C1 segment of cervical spinal cord (tissue), 14 donors: ENCODE measurements at places on chromosomes 13 and 19.

DNA sequence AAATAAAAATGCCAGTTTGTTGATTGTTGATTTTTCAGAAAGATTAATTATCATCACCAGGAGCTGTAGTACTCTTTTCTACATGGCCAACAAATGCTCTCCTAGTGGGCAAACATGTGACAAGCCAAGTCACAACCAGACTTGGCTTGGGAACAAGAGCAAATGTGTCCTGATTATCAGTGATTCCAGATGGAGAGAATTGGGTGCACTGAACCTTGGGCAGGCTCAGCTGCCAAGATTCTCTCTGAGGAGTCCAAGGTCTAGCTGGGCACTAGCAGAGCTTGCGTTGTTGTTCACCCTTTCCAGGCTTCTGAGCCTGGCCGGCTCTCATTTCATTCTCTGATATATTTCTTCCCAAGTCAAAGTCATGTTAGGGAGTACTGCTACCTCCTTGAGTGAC, 27.3 kb upstream of the GPI start:
- DNase-seq: no peak

DNA sequence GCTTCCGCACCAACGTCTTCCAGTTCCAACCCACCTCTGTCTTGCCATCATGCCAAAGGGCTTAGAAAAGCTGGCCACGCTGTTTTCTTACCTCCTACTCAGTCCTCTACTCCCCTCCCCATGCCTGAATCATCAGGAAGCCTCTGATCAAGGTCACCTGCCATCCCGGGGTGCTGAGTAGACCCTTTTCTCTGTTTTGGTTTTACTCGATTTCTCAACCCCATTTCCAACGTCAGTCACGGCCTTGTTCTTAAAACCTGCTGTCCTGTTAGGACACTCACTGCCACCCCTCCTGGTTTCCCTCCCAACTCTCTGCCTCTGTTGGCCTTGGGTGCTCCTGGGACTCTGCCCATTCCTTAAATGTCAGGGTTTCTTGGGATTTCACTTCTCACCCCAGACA, 350.1 kb downstream of the FOXO1 start:
- no peak for DNase-seq

DNA sequence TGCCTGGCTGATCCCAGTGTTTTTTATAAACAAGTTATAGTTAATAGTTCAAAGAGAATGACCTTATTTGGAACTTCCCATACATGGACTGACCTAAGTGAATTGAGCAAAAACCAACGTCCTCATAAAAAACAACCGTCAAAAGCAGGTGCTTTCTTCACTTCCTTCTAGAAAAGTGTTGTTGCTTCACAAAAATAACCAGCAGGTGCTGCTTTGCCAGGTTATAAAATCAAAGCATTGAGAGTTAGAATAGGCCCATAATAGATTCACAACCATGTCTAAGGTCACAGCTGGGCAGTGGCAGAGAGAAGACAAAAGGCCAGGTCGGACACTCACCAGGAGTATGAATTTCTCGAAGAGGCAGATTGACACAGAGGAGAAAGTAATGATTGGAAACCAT, 9.5 kb downstream of the RUBCNL start:
- no peak for DNase-seq

DNA sequence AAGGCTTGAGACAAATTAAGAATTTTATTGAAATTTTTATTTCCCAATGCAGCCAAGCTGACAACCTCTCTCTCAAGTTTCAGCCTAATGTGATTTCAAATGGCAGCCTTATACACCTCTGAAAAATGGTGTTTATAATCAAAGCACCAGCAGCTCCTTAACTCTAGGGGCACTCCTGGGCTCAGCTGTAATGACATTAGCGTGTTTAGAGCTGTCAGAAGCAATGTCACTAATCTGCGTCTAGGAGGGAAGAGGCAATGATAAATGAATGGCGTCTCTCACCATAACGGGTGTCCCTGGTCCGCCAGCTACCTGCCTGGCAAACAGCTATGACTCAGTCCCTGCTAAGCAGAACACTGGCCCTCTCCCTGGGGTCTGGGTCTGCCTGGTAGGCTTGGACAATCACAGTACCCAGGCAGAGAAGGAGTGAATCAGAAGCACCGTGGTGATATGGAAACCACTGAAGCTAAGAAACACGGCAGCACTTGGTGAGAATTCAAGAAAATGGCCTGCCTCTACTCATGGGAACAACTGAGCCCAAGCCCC, 131.8 kb upstream of the VSTM2B start:
- no peak for DNase-seq

DNA sequence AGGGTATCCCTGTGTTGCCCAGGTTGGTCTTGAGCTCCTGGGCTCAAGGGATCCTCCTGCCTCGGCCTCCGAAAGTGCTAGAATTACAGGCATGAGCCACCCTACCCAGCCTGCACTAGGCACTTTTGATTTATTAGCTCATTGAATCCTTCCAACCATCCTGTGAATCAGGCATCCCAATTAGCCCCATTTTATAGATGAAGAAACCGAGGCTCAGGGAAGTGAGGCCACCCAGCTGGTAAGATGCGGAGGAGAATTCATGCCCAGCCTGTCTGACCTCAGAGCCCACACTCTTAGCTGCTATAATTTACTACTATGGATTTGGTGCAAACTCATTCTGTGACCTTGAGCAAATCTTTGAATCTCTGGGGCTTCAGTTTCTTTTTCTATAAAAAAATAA, 17.8 kb upstream of the CACNG8 start:
- no peak for DNase-seq

- DNase-seq: no peak
These were observed 19.2 kb downstream of the NAXD start for GRCh38 chr13:110634558-110634957.

DNA sequence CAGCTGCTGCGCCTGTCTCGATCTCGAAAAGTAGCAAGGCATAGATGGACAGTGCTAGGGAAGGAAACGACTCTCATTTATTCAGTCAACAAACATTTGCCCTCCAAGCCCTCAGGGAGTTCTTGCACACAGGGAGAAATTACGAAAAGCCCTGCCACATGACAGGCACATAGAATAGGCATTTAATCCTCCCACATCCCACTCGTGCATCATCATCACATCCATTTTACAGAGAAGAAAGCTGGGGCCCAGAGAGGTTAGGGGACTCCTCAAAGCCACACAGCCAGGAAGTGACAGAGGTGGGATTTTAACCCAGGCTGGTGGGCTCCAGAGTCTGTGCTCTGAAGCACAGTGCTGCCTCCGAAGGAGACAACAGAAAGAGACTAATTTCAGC, 11.6 kb downstream of the TMEM221 start:
- DNase-seq: no peak

- no peak for DNase-seq
These were observed 103.3 kb downstream of the DLEU7 start for GRCh38 chr13:50740052-50740741.

DNA sequence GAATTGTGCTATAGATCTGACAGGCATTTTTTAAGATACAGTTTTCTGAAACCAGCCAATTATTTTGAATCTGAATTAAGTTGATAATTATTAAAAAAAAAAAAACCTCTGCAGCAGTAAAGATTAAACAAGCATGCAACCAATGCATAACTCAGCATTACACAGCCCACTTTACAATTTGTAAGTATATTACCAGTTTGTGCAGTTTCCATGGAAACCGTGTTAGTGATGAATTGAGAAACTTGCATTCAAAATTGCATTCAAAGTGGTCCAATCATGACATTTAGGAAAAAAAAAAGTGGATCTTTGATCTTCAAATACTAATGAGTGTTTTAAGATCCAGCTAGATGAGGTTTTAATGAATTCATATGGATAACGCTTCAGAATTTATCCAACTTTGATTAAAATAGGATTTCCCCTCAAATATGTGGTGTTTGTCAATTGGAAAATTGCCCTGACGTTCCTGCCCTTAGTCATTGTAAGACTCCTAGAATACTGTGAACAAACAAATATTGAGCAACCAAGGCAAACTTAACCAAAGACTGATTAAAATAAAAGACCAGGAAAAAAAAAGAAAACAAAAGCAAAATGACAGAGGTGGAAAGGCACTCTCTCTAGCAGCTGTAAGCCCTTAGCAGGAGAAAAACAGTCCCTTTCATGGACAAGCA, 314.8 kb upstream of the MAB21L1 start:
- no peak for DNase-seq

GRCh38 chr19:11481534-11482383, 913 bp upstream of the ELAVL3 start:
- peak; percentile 93 for DNase-seq

DNA sequence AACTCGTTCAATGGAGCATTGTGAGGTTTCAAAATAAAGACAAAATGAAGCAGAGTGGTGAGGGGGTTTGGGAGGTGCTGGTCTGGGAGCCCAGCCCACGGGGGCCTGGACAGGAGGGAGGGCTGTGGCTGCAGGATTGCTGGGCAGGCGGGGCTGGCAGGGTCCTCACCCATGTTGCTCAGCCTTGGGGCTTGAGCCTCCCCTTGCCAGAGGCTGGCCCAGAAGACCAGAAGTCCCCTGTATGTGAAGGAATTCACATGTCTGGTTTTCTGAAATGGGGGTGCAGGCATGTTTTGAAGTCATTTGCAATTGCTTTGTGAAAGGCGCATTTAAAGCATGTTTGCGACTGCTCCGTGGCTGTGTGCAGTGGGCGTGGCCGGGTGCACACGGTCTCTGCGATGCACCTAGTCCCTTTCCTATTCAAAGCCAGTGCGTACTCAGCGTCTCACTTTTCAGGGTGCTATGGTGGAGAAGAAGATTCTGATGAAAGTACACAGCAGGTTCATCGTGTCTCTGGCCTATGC, 2.3 kb downstream of the GRK1 start:
- no peak for DNase-seq

DNA sequence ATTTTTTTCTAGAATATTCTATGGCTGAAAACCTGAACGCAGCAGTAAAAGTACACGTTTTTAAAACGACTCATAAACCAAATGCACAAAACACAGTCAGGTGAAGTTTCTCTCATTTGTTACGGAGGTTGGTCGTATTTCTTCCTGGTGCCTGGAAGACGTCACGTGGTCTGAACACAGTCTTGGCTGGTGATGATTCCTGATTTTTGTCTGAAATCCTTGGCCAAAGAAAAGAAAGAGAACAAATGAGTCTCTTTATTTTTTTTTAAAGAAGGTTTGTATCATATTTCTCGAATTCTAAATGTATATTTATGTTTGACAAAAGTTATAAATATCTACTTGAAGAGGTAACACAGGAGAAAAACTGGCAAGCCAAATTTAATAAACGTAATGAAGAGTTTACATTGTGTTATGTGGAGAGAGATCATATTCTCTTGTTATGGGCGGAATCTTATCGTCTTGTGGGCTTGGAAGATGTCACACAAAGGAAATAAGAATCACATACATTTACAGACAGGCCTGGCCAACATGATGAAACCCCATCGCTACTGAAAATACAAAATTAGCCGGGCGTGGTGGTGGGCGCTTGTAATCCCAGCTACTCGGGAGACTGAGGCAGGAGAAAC, 10.0 kb upstream of the PNMA8A start:
- no peak for DNase-seq

DNA sequence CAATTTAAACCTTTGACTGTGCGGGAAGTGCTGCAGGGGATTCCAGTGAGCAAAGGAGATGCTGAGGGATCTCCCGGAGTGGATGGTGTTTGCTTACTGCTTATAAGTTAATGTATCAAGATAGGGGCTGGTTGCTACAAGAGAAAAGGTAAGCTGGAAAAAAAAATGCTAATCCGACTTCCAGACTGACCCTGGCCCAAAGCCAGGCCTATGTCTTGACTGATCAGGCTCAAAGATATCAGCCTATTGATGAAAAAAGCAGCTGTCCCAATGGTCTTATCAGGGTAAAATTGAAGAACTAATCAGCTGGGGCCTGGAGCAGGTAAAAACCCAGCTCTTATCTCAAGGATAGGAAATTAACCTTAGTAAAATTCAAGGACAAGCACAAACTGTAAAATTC, 10.9 kb upstream of the ZNF90 start:
- DNase-seq: no peak

- DNase-seq: no peak
These were observed 40.8 kb downstream of the SERPINE3 start for GRCh38 chr13:51380269-51380668.

GRCh38 chr13:22102271-22102670, 431.4 kb downstream of the FGF9 start:
- no peak for DNase-seq

DNA sequence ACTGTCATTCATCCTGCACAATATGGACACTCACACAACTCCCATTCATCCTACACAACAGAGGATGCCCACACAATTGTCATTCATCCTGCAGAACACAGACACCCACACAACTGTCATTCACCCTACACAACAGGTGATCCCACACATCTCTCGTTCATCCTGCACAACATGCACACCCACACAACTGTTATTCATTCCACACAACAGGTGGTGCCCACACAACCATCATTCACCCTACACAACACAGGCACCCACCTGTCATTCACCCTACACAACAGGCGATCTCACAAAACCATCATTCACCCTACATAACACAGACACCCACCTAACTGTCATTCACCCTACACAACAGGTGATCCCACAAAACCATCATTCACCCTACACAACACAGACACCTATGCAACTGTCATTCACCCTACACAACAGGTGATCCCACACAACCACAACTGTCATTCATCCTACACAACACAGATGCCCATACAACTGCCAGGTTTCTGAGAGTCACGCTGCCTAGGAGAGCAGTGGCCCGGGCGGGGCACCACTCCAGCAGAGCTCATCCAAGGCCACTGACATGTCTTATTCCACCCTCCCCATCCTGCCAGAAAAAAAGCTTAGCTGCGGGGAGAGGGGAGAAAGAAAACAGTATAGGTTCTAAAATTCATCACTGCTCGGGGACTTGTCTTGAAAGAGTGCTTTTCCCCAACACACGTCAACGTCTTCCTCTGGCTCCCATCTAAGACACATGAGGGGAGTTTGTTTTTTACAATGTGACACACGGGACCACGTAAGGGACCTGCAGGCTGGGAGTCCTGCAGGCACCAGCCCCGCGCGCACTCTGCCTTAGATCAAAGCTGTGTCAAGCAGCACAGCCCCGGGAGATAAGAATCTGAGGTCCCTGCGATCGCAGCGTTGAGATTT, 44.0 kb downstream of the KLF2 start:
- no peak for DNase-seq

DNA sequence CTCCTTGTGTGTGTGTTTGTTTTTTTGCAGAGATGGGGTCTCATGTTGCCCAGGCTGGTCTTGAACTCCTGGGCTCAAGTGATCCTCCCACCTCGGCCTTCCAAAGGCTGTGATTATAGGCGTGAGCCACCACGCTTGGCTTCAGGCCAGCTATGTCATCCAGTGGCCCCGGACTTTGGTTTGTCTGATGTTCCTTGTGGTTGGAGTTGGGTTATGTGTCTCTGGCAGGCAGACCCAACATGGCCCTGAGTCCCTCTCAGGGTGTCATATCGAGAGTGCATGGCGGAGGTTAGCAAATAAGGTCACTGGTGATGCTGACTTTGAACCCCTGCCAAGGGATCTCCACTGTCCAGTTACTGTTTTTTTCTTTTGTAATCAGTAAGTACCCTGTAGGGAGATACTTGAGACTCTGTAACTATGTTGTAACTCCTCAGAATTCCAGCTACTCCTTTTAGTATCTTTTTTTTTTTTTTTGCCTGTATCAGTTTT, 37.3 kb downstream of the SMARCA4 start:
- no peak for DNase-seq
